Small intestine (tissue), 16 donors: ENCODE measurements at places on chromosomes 3 and 15.

DNA sequence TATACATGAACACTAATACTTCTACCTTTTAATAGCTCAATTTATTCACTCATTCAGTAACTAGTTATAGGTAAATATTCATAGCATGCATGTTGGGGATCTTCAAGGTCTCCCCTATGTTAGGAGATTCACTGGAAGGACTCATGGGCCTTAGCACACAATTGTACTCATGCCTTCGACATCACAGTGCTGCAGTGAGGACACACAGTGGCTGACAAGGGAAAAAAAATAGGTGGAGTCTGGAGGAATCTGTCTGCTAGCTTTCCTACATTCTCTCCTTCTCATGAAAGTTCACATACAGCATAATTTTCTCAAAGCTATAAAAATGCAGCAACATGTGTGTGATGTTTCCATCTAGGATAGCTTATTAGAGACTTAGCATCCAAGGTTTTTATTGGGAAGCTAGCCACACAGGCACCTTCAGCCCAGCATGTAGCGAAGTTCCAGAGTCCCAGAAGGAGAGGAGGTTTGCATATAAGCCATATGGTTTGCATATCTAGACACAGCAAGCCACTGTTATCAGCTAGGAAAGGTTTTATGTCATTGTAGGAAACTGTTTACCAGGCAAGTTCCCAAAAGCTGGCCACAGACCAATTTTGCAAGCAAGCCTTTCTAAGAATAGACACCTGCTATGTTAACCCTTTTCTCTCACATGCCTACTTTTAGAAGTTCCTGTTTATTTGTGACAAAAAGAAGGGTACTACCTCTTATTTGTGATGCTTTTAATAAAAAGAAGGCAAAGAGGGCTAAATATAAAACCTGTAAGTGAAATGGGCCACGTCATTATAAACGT is 46.4 kb downstream of the MORC1 start:
- peak; percentile 6 for DNase-seq

DNA sequence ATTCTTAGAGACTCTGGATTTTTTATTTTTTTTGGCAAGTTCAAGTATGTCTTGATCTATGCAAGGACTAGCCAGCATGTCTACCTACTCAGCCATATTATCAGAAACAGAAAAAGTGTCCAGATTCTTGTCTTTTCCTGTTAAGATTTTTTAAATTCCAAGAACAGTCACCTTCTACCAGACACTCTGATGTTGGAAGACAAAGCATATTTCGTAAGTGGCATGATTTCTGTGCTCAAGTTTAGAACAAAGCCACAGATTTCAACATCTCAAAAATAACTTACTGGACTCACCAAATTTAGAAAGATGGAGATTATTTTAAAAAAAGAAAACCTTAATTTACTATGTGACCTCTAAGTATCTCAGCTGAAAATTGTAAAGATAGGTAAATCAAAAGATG is 61.9 kb downstream of the GOLGA6L7 start:
- DNase-seq, result no peak

DNA sequence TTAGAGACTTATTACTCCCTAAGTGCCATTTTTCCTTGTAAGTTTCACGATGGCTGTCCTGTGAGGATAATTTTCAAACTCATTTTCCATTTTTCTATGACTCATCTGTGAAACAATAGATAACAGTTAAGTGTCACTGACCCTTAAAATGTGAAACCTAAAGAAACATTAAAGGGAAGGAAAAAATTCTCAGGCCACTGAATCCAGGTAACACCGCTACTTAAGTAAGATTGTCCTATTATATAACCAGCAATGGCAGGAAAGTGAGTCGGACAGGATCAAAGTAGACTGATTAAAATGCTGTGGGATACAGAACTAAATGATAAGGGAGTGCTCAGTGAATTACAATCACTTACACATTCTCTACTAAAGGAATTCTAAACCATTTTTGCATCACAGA is 12.4 kb downstream of the PLD1 start:
- DNase-seq, result no peak

DNA sequence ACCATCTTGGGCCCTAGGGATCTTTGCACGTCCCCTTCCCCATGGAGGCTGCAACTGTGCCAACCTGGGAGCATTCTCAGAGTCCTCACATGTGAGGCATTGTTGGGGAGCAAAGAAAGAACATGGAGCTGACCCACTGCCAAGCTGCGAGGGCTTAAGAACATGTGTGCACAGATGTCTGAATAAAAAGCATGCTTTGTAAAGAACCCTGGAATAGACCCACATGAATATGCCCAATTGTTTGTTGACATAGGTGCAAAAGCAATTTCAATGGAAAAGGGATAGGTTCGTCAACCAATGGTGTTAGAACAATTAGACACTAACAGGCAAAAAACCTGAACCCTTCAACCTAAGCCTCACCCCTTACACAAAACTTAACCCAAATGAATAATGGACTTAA is 9.3 kb downstream of the PGPEP1L start:
- DNase-seq, result no peak

GRCh38 chr3:11791339-11792200 is 55.1 kb downstream of the TAMM41 start:
- peak; percentile 26 for DNase-seq

DNA sequence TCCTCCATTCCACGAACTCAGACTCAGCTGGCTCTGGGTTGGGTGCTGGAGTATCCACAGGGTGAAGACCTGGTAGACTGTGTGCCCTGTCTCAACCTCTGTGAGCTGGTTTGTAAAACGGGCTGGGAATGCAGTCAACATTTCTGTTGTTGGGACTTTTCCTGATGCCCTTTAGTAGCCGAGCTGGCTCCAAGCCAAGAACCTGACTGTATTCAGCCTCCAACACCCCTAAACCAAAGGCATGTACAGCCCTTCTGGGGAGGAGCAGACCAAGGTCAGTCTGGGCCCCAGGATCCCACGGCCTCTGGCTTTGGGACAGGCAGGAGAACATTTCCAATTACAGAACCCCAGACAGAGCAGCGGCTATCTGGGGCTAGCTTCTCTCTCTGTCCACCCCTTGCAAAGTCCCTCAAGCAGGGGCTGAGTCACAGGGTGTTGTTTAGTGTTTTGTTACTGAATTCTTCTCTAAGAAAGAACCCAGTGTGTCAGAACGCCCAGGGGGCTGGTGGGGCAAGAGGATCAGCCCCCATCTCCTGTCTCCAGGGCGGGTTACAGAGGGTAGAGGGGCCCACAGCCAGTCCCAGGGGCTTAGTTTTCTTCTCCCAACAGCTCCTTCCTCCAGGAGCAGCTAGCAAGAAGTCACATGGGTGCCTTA is 56.8 kb upstream of the SLC6A6 start:
- no peak for DNase-seq

DNA sequence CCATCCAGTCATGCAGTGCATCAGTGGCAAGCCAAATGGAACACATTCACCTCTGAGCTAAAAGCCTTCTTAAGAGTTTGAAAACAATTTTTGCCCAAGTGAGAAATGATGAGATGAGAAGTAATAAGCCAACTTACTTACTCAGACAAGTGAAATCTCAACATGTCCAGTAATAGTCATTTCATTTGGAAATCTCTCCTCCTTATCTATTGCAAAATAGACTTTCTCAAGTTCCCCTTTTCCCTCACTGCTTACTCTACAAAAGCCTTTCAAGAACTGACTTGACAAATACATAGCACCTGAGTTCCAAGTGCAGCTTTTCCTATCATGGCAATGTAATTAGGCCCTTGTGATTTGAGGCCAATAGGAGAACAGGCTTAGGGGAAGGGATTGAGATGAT is 282.3 kb downstream of the SLC9A9 start:
- no peak for DNase-seq

GRCh38 chr15:48459571-48460442 is 128.6 kb downstream of the DUT start:
- no peak for DNase-seq

GRCh38 chr15:52255935-52256334 is 39.7 kb downstream of the MYO5C start:
- DNase-seq, result peak; percentile 22

DNA sequence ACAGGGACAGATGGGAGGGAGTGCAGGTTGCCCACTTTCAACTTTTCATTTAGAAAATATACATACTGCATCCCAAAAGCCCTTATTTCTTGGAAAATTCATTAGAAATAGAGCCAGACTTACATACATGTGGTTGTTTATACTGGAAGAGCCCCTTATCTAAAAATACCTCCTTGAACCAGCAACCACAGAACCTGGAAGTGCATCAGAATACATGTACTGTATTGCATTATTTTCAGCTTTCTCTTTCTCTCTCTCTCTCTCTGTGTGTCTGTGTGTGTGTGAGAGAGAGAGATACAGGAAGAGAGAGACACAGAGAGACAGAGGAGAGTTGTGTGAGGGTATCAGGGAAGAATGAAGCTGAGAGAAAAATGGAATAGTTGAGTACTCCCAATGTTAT is 29.5 kb upstream of the LSAMP start:
- DNase-seq, result no peak

GRCh38 chr3:140931801-140932200 is 9.8 kb upstream of the SLC25A36 start:
- no peak for DNase-seq

GRCh38 chr3:143979813-143980212 is 8.2 kb downstream of the DIPK2A start:
- DNase-seq, result no peak

DNA sequence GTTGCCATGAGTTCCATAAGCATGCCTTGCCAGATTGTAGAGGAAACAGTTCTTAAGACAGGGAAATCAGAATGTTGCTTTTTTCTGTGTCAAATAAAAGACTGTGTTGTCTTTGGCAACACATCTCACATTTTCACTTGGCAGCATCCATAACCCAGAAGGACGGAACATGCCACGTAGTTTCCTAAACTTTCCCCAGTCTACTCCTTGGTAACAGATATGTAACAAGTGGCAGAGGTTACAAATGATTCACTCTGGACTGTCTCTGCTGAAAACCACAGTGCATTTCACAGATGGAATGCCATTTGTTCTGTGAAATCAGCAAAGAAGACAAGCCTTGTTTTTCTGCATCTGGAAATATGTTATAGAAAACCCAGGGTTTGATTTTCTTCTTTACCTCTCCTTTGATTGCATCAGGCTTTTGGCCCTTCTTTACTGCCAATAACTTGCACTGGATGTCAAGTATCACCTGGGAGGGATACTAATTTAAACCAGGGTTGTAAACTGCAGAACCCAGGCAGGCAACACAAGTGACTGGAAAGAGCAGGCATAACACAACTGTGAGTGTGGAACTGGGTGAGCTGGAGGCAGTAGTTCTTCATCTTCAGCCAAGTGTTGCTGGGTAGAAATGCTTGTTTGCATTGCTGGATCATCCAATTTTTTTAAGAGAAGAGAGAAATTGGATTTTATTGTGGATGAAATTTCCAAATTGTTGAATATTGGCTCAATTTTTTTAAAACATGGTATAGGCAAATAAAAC is 124.4 kb upstream of the FOXB1 start:
- no peak for DNase-seq

DNA sequence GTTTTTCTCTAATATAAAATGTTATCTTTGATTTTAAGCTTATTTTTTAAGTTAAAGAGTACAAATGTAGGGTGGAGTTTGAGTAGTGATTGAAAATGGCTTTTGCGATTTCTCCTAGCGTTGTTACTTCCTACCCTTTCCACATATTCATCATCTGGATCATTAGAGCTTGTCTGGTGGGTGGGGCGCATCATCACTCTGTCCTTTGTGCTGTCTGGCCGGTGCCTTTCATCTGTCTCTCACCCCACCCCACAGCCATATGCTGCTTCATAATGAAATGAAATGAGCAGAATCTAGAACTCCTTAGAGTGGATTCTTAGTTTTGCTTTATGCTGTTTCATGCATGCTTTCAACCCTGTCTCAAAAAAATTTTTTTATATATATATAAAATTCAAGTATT is 44.3 kb downstream of the ATP1B3 start:
- no peak for DNase-seq

DNA sequence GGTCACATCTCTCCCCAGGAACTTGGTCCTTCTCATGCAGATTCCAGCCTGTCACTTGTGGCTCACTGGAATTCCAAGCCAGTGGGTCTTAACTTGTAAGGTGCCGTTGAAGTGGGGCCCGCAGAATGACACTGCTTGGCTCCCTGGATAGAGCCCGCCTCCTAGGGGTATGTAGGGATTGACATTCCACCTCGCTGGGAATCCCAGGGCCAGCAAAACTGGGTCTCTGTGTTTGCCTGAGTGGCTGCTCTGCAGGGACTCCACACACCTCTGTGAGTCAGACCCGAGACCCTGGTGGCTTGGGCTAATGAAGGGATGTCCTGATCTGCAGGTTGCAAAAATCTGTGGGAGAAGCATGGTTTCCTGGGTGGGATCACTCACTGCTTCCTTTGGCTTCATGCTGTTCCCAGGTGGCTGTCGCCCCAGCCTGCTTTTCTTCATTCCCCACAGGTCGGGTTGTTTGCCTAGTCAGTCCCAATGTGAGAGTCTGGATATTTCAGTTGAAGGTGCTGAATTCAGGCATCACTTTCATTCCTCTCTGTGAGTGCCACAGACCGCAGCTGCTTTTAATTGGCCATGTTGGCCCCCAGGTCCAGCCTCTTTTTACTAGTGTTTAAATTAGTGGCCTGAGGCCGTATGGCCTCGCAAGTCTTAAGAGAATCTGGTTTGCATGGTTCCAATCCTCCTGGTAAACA is 156.0 kb upstream of the TRIM42 start:
- DNase-seq, result no peak

GRCh38 chr15:40427188-40427587 is 13.6 kb upstream of the BAHD1 start:
- no peak for DNase-seq

DNA sequence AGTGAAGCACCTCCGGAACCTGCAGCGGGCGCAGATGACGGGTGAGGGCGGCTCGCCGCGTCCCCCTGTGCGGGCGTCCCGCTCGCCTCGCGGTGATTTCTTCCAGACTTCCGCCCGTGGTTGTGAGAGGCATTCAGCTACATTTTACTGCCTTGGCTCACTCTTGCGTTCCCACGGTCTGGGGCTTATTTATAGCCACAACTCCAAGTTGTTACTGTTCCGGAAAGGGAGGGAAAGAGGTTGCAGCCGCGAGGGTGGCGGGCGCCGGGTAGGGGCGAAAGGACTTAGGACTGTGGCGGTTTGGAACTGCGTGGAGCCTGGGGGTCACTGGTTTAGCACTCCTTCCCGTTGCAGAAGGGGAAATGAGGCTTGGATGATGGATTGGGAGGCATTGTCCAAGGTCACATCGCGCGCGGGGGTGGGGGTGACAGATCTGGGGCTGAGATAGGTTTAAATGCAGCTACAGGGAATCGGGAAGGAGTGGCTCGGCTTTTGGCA is 1.1 kb downstream of the HES1 start:
- DNase-seq, result peak; percentile 61

- no peak for DNase-seq
Observed at GRCh38 chr15:48650931-48651330, 5.4 kb upstream of the FBN1 start.
